Ureter (tissue), 1 donor: ENCODE measurements at places on chromosomes 7 and 10.
A peak's percentile ranks its signal among the peaks of the same experiment; 100 is the strongest.

GRCh38 chr7:2497500-2498336, 21.5 kb upstream of the GRIFIN start:
- DNase-seq, result no peak

DNA sequence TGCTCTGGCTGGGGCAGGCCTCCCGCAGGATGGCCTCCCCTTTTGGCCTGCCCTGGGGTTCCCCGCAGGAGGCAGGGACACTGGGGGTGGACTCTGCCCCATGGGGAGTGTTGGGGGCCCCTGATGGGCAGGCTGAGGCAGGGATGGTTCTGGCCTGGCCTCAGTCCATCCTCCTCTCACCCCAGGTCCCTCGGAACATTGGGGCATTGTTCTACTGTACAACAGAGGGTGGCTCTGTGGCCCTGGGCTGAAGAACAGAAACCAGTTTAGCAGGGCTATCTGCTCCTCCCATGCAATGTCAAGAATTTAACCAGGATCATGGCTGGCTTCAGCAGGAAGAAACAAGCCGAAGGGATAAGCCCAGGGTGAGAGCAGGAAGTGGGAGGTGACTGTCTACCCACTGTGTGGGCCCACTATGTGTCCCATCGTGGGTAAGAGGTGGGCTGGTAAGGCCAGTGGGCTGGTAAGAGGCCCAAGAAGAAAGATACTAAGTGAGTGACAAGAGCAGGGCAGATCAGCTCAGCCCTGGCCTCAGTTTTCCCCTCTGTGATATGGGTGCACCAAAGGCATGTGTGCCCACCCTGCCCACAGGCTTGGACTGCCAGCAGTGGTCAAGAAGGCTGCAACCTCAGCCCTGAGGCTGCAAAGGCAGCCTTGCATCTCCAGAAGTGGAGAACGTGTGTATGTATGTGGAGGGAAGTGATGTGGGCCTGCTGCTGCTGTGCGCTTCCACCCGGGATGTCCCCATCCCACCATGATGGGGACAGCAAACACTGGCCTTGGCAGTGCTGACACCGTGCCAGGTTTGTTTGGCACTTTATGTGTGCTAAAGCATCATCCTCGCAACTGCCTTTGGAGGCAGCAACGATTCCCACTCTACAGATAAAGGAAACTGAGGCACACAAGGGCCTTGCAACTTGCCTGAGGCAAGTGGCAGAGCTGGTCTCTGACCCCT, 138.9 kb downstream of the SH3PXD2A start:
- DNase-seq, result peak; percentile 69

GRCh38 chr7:2129323-2130095, 103.2 kb downstream of the MAD1L1 start:
- no peak for DNase-seq

GRCh38 chr10:84493951-84494848, 165.8 kb downstream of the CCSER2 start:
- no peak for DNase-seq
